Left renal cortex interstitium (tissue), 4 donors: ENCODE measurements at places on chromosomes 12 and 14. TPM values are rescaled to one million over a fixed set of nuclear protein-coding genes. Genes with fewer than 3 reads are reported as not detected.

DNA sequence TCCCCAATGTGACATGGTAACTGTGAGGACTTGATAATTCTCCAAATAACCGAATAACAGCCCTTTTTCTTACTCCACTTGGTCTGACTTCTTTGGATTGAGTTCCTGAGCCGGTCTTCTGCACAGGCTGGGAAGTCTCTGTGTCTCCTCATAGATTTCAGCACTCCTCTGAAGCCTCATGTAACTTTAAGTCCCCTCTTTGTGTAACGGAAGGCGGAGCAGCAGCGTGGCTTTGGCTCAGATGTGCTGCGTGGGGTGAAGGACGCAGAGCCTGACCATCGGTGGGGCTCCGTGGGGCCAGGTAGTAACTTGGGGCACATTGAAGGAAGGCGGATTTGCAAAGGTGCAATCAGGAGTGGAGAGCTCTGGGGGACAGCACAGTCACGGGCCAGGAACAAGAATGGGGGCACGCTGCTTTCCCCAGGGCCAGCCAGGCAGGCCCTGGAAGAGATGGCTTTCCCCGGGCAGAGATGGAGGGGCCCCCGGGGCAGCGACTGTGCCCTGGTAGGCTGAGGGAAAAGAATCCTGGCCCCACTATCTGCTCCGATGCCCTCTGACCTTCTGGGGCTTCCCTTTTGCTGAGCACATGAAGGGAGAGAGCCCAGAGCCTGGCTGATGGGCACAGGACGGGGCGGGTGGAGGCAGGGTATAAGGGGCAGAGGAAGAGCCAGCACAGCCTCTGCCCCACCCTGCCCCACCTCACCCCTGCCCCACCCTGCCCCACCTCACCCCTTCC is 56.9 kb downstream of the ADGRD1 start:
- no peak for DNase-seq

- DNase-seq = no peak
Observed at GRCh38 chr12:80598004-80598606, 109.3 kb upstream of the MYF6 start.

- no peak for DNase-seq
Observed at GRCh38 chr12:53074999-53075370, 4.2 kb downstream of the SPRYD3 start.

GRCh38 chr12:104094284-104094683 is 30.0 kb downstream of the HCFC2 start:
- DNase-seq = no peak

DNA sequence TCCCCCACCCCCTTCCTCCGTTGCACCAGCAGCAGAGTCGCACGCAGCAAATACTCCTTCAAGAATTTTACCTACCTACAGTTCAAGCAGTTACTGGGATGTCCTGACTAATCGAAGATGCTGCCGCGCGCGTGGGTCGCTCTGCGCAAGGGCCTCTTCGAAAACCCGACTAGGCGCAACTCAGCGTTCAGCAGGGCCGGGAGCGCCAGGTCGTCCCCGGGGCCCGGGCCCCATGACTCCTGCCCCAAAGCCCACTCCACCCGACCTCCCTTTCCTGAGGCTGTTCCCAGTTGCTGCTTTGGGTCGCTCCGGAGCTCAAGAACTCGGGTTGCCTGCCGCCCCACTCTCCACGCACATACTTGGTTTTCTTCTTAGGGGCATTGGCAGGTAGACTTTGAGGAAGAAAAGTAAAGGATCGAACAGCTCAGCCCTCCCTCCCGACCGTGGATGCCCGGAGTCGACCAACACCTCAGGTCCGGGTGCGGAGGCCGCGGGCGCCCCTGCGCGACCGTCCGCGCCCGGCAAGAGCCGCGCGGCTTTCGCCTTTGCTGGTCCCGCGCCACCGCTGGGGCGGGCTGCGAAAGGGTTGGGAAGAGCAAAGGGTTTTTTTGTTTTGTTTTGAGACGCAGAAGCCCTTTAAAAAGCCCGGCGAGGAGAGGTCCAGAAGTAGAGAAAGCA is 1.9 kb downstream of the BMP4 start:
- DNase-seq = no peak

GRCh38 chr14:70935135-70935534 is 27.9 kb downstream of the PCNX1 start:
- DNase-seq = no peak

- no peak for DNase-seq
Observed at GRCh38 chr12:12349711-12350665, at the start of gene MANSC1. Gene MANSC1 (minus strand): TSS chr12:12350242. CDS start chr12:12343314, 6,928 bp downstream.

DNA sequence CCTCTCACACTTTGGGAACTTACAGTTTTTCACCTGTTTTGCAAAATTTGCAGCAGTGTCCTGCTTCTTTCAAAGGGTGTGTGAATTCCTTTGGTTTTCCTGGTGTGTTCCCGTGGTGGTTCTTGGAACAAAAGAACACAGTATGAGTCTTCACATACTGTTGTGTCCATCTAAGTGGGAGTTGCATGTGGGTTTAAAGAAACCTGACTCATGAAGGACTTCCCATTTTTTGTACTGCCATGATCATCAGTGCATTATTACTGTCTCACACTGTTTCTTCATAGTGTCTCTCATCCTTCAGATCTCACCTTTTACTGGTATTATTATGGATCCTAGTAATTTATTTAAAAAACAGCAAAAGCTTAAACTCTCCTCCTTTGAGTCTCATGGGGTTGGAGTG is 3.8 kb upstream of the GZMH start:
- no peak for DNase-seq

DNA sequence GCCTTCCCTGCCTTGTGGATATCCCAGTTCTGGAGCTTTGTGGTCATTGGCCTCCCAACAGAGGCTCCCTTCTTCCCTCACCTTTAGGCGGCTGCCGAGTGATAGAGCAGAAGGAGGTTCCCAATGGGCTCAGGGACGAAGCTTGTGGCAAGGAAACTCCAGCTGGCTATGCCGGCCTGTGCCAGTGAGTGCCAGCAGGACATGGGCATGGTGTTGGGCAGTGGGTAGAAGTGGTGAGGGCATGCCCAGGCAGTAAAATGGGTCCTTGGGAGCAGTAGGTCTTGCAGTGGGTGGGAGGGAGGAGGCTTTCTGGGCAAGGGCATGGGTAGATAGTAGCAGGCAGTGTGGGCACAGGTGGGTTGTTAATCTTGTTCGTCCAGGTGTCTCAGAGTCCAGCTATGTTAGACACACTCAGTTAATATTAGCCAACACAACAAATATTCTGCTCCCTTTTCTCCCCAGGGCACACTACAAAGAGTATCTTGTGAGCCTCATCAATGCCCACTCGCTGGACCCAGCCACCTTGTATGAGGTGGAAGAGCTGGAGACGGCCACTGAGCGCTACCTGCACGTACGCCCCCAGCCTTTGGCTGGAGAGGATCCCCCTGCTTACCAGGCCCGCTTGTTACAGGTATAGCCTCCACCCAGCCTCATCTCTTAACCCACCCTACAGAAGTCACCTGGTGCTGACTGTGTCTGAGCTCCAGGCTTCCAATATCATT is 1.1 kb upstream of the IRF9 start:
- no peak for DNase-seq

DNA sequence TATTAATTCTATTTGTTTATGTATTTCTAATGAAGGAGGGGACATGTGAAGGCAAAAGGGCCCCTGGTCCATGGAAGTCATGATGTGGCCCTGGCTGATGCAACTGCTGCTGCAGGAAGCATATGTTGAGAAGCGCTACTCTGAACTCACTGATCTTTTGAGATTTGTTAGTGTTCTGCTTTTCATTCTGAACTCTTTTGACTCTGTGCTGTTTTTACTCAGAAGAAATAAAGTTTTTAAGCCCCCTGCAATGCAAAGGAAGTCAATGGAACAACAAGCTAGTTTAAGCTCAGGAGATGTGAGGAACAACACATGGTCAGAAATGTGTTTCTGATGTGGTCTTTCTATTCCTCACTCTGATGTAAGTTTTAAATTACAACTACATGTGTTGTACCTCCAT is 88.9 kb upstream of the BTG1 start:
- DNase-seq = no peak

DNA sequence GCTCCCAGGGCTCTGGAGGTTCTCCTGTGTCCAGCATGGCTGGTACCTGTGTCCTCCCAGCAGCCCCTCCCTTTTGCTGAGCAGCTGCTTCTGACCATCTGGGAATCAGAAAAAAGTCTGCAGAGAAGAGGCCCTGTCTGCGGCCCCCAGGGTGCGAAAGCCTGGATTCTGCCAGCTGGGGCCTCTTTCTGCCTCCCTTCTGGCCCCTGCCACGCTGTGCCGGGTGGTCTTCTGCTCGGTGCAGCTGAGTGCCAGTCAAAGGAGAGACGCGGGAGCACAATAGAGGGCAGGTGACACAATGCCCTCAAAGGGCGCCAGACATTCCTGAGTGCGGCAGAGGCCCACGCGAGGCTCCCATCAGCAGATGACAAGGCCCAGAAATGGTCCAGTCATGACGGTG is 12.6 kb downstream of the BTBD6 start:
- no peak for DNase-seq

DNA sequence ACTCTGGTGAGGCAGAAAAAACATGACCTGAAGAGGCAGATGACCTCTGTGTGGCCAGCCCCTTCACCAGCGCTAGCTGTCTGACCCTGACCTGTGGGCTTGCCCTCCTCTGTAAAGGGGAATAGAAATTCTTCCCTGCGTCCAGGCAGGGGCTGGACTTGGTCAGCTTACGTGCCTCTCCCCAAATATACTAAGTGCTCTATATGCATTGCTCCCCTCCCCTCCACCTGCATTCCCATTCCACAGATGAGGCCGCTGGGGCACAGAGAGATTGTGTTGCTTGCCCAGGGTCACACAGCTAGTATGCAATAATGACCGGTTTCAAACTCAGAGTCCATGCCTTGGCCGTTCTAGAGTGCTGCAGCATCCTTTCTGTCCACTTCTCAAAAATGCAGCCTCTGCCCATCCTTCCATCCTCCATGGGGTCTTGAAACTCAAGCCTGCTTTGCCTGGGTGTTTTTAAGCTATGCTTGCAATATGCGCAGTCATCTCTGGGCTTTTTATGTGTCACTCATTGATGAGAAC is 303.9 kb downstream of the CACNA1C start:
- no peak for DNase-seq

GRCh38 chr12:121637231-121637914 is 11.0 kb downstream of the ORAI1 start:
- DNase-seq = no peak

GRCh38 chr14:106694638-106695393 is 1168.4 kb downstream of the TMEM121 start:
- no peak for DNase-seq

DNA sequence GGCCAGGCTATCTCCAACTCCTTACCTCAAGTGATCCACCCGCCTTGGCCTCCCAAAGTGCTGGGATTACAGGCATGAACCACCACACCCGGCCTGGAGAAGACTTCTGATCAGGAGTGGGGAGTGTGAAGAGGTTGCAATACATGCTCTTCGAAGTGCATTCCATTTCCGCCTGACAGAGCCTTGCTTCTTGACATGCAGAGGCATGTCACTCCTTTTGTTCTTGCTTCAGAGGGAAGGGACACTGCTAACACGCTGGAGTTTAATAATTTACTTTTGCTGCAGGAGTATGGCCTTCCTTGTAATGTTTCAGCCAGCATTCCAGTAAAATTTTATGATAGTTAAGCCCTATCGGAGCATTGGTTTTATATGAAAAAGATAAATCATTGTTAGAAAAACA is 74.9 kb downstream of the SLC25A47 start:
- no peak for DNase-seq

GRCh38 chr14:59543873-59544272 is 32.7 kb downstream of the CCDC175 start:
- DNase-seq = no peak

DNA sequence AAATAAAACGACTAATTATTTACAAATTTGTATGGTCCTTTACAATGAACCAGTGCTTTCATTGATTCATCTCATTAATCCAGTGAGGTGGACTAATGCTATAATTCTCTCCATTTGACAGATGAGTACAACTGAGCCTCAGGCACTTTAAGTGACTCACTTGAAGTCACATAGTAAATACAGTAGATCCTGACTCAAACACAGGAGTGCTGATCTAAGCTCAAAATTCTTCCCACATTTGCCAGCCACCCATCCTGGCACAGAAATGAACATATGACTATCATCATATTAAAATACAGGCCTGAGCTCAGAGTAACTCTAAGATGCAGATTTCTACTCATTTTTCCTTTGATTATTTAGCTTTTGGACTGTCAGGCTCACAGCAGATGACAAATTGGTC is 30.6 kb downstream of the SLC16A7 start:
- no peak for DNase-seq

DNA sequence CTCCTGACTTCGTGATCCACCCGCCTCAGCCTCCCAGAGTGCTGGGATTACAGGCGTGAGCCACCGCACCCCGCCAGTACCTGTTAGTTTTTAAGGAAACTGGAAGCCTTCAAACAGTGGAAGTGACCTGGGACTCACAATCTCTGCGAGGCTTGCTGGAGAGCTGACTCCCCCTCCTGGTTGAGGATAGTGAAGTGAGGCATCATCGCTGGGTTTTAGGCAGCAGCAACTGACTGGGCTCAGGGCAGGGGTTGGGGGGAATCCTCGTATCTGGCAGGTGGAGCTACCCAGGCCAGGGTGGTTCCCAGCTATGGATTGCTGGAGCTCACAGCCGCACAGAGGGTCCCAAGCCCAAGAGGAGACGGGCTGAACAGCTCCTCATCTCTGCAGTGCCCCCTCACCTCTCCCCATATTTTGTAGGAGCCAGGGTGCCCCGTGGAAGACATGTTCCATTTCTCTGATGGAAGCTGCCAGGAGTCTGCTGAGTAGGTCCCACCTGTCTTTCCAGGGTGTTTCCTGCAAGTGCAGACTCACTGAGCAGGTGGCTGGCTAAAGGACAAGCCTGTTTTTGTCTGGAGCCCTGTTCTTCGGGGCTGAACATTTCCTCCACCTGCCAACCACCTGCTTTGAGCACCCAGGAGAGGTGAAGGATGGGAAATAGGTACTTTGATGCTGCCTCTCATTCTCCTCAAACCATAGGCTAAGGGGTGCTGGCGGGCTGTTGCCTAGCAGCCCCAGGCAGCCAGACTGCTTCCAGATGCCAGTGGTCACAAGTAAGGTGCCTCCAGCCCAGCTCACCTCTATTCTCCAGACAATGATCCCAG is 3.1 kb downstream of the AVIL start:
- no peak for DNase-seq

DNA sequence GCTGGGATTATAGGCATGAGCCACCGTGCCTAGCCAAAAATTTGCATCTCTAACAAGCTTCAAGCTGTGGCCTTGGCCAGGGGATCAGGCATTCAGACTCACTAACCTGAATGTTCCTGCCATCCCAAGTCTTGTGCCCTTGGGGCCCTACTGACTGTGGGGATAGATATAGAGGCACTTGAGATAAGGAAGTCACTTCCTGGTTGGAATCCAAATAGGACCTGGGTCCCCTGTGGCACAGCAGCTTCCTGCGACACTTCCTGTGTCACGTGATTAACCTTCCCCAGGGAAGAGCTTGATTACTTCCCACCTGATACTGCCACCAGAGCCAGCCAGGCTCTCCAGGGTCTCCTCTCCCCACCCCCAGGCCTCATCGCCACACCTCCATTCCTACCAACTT is 128.2 kb downstream of the BCL11B start:
- no peak for DNase-seq

- no peak for DNase-seq
Observed at GRCh38 chr12:81591256-81591655, 167.9 kb downstream of the PPFIA2 start.

GAS2L3 gene
- 24.3 TPM for polyA plus RNA-seq

DNAI7 gene
- polyA plus RNA-seq = 7.7 TPM

LRTM2 gene
- polyA plus RNA-seq = 0.37 TPM

DHH gene
- 0.53 TPM for polyA plus RNA-seq

GUCY2C gene
- 0.57 TPM for polyA plus RNA-seq

RNASE7 gene
- polyA plus RNA-seq = 0.86 TPM

WIF1 gene
- 1.4 TPM for polyA plus RNA-seq

UBE3B gene
- 31.4 TPM for polyA plus RNA-seq

TMEM229B gene
- polyA plus RNA-seq = 1.8 TPM

OR4K1 gene
- not detected for polyA plus RNA-seq

HNRNPA1 gene
- polyA plus RNA-seq = 3,218 TPM

NEUROD4 gene
- polyA plus RNA-seq = not detected
